Thyroid gland (tissue), 4 donors: ENCODE measurements at places on chromosomes 6 and 20.

GRCh38 chr6:135269481-135269891 is 88.4 kb downstream of the MYB start:
- no peak for DNase-seq

DNA sequence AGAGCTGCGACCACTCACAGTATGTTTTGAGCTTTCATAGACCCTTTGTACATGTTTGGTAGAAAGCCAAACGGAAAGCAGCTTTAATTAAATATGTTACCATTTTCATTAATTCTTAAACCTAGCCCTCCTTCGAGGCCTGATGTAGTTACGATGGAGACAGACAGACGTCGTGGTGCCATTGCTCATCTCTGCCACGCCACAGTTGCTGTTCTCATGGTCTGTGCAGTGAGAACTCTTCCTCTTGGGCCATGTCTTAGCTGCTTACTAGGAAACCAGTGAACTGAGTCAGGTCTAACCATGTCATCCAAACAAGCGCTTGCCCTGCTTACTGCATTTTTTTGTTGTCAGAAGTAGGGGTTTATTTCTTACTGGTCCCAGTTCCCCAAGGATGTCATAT is 62.8 kb downstream of the SNX9 start:
- no peak for DNase-seq

- no peak for DNase-seq
These were observed 138.1 kb downstream of the RFPL4B start for GRCh38 chr6:112485120-112485826.

DNA sequence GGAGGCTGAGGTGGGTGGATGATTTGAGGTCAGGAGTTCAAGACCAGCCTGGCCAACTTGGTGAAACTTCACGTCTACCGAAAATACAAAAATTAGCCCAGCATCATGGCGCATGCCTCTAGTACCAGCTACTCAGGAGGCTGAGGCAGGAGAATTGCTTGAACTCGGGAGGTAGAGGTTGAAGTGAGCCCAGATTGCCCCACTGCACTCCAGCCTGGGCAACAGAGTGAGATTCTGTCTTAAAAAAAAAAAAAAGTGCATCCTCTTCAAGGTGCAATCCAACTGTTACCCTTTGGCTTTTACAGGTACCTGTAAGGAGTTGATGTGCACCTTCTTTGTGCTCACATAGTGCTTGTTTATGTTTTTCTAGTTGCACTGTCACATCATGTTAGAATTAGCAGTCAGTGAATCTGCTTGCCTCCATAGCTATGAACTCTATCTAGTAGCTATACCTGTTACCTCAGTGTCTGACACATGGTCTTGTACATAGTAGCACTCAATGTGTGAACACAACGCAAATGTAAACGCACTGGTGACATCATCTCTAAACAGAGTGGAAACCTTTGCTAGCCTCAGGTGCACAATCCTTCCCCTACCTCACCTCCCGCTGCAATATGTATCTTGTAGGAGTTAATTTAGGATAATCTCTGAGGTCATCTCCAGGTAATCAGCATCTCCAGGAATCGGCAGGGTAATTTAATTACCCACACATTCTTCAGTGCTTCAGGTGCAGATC is 9.7 kb downstream of the MSH5 start:
- DNase-seq: no peak

GRCh38 chr6:52672412-52673025 is 1.6 kb downstream of the TMEM14A start:
- DNase-seq: no peak

GRCh38 chr6:71459162-71459561 is 170.6 kb downstream of the OGFRL1 start:
- no peak for DNase-seq

GRCh38 chr6:32108094-32108627 is 977 bp downstream of the TNXB start:
- DNase-seq: peak; percentile 47

GRCh38 chr20:7003598-7003997 is 236.1 kb downstream of the BMP2 start:
- DNase-seq: no peak

- DNase-seq: no peak
These were observed 8.5 kb upstream of the MRS2 start for GRCh38 chr6:24394061-24394779.

DNA sequence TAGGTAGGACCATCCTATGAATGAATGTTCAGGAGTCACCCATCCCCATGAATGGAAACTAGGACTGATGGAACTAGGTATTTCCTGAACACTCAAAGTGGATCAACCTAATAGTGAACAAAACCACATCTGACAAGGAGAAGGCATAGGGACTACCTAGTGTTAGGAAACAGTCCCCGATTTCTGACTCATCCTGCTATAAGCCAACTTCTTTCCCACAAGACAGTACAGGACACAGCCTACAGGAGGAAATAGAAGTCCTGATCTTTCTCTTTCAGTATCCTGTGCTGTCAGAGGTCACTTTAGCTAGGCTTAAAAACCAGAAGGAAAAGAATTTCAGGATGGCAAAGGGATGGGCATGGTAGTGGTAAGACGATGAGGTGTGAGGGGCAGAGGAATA is 19.5 kb upstream of the GMDS start:
- DNase-seq: no peak

DNA sequence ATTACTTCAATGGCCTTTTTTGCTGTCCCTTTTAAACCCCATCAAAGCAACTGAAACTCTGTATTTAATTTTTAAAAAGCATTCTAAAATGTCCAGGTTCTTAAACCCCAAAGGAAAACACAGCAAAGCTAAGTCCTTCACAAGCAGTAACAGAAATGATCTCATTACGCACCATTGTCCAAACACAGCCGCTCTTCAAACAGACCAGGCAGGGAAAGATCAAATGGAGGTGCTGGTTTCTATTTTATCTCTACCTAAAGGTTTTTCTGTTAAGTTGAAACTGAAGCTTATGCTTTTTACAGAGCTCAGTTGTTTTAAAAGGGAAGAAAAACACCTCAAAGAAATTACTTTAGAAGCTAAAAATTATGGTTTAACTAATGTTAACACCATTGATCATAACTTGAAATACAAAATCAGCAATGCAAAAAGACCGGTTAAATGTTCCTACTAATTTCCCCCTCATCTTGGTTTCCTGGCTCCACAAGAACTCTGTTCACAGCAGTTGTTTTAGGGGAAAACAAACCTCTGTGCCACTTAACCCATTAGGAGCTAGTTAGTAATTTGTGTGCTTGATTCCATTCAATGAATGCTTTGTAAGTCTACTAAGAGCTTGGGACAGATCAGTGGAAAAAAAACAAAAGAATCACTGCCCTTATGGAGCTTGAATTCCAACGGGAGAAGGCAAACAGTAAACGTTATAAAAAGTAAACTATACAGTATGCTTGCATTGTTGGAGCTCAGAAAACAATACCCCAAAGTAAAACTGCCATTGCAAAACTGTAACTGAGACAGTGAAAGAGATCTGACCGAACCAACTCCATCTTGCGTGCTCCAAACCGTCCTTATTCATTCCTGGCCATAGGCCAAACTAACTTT is 87.4 kb downstream of the CD24 start:
- DNase-seq: peak; percentile 31

DNA sequence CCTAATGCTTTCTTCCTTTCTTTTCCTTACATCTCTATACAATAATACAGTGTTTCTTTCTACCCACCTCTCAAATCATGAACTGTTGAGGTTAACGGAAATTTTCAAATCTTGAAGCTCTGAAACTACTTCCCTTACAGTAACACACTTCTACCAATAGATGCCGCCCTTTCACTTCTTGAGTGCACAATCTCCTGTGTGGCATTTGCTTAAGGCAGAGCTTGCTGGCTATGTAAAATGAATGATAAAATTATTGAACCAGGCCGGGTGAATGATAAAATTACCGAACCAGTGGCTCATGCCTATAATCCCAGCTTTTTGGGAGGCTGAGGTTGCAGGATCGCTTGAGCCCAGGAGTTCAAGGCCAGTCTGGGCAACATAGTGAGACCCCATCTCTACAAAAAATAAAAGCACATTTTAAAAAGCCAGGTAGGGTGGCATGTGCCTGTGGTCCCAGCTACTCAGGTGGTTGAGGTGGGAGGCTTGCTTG is 56.8 kb downstream of the KCNS1 start:
- peak; percentile 11 for DNase-seq

DNA sequence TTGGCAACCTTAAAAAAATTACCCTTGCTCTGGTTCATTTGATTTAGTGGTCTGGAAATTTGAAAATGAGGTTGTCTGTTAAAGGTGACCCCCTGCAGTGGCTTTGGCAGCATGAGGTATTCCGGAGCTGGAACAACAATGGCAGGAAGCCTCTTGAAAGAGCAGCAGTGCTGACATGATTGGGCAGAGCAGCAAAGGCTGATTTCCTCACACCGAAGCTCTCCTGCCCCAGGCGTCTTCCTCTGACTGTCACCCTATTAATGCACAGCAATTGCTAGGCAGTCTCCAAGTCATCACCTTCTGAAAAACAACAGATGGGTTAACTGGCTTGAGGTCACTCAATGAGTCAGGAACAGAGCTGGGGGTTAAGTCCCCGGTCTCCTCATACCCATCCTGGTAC is 241.8 kb upstream of the MMS22L start:
- peak; percentile 15 for DNase-seq

DNA sequence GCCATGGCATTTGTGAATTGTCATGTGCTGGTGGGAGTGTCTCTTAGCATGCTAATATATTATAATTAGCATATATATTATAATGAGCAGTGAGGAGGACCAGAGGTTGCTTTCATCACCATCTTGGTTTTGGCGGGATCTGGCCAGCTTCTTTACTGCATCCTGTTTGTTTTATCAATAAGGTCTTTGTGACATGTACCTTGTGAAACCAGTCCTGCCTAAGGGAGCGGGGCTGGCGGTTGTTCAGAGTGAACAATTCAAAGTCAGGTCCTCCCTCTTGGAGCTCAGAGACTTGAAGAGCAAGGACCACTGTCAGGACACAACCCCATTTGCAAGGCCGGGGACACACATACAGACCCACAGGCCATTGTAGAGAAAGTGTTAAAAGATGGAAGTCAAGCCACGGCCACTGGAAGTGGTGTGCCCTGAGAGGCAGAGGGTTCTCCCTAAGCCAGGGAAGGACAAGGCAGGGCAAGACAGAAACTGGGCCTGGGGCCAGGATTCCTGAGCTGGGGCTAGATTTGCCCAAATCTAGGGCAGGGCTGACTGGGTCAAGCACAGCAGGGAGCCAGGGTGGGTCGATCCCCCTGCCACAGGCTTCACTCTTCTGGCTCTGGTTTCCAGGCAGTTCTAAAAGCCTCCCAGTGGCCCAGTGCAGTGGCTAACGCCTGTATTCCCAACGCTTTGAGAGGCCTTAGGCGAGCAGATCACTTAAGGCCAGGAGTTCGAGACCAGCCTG is 14.2 kb downstream of the SLC52A3 start:
- no peak for DNase-seq

- peak; percentile 87 for DNase-seq
These were observed 374.4 kb downstream of the UTRN start for GRCh38 chr6:144659202-144660182.

- peak; percentile 7 for DNase-seq
These were observed 78.3 kb downstream of the CD109 start for GRCh38 chr6:73774311-73774774.

DNA sequence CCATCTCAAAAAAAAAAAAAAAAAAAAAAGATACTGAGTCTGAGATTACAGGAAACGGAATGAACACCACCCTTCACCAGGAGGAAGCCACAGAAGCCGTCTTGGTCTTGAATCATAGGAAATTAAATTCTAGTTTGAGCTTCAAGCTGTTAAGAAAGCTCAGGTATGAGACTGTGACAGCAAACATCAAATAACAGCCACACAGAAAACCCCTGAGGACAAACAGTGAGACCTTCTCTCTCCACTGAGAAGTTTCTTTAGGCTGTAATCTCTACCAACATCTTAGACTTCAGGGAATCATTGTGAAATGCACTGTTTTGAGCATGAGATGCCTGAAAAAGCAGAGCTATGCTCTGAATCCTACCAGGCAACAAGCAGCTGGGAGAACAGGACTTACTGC is 30.8 kb downstream of the PDE10A start:
- no peak for DNase-seq

- DNase-seq: peak; percentile 46
These were observed 999 bp upstream of the EHMT2 start for GRCh38 chr6:31898383-31899011.

DNA sequence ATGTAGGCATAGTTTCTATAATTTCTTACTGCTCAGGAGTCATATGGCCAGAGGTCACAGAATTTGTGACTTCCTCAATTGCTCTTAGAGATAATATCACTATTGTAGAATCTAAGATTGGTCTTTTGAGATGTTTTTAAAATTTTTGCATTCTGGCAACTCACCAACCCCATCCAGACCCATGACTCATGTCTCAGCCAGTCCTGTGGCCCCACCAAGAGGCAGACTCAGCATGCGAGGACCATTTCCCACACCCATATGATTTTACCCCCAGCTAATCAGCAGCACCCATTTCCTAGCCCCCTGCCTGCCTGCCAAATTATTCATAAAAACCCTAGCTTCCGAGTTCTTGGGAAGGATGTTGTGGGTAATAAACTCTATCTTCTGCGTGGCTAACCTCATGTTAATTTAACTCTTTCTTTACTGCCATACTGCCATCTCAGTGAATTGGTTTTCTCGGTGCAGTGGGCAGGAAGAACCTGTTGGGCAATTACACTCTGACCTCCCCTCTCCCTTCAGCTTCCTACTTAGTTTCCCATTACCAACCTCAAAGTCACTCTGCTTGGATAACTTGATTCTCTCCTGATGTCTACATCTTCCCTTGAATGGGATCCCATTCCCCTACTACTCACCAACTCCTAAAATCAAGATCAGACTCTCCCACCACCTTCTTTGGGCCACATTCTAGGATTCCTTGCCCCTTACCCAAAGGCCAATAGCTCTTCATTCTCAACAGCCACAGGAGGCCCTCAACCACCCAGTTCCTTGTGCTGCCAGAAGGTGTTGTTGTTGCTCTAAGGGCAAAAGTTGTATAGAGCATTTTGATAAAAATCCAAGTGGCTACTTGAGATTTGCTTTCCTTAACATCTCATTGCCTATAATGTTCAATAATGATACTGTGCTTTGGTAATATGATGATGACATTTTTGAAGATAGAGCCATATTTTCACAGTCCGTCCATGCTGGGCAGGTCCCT is 16.2 kb upstream of the IYD start:
- DNase-seq: no peak

GRCh38 chr6:125307150-125307838 is 5.5 kb upstream of the HDDC2 start:
- no peak for DNase-seq

GRCh38 chr6:126967296-126968005 is 151.0 kb upstream of the RSPO3 start:
- DNase-seq: no peak

GRCh38 chr20:46895906-46896242 is 1.2 kb downstream of the EYA2 start:
- no peak for DNase-seq

GRCh38 chr20:43513372-43513930 is 6.0 kb downstream of the L3MBTL1 start:
- peak; percentile 6 for DNase-seq

DNA sequence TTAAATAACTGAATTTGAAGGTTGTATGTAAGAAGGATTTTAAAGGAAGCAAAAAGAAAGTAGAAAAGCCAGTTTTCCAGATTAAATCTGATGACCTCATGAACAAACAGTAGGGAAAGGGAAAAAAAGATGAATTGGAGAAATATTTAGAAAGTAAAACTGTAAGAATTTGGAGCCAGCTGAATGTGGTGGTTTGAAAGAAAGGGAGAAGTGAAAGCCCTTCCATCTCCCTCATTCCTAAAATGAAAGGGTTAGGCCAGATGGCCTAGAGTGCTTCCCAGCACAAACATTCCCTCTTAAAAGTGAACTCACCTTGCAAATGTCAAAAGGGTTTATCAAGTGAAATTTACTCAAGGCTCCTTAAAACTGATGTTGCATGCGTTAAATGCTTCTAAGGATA is 139.3 kb upstream of the COL21A1 start:
- DNase-seq: peak; percentile 17

GRCh38 chr20:19453410-19453809 is 241.0 kb downstream of the SLC24A3 start:
- no peak for DNase-seq

GRCh38 chr20:22836877-22837276 is 198.2 kb upstream of the SSTR4 start:
- DNase-seq: no peak
